ENCODE measurements at places on chromosomes 5 and 9.

DNA sequence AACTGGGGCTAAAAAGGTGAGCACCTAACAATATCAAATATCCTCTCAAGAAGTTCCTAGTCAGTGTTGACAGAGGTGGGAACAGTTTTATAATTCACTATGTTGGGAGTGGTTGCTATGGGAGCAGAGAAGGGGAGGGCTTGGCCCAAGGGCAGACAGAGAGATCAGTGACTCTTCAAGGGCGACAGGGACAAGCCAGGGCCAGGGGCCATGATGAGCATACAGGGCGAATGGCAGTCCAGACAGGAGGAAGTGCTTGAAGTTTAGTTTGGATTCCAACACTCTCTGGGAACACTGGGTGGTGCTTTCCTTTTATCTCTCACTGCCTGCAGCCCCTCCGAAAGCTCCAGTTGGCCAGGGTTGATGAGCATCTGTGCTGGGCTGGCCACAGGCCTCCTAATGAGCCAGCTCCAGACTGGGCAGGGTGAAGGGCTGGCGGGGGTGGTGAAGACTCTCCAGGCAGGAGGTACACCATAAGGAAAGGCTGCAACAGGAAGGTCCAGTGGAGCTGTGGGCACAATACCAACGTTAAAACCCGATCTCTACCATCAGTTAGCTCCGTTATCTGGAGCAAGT, 111.3 kb downstream of the TMEM174 start:
- peak; percentile 70 for DNase-seq

DNA sequence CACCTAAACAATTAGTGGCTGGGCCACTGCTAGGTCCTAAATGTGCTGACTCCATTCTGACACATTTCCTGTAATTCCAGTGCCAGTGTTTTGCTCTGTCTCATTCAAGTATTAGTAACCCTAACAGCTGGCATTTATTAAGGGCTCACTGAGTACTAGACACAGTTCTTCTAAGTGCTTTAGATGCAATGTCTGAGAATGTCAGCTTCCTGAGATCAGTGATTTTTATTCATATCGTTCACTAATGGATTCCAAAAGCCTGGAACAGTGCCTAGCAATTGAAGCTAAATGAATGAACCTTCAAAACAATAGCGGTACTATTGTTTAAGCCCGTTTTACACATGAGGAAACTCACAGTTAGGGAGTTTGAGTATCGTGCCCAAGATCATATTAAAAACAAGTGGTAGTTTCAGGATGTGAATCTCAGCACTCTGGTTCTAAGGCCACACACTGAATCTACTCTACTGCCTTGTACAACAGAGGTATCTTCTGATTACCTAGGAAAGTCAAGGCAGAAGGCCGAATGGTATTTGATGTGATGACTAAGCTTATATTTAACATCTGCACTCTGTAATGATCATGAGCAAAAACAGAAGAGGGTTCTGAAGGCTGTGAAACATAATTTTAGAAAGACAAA, 304.0 kb downstream of the PJA2 start:
- DNase-seq: peak; percentile 10

DNA sequence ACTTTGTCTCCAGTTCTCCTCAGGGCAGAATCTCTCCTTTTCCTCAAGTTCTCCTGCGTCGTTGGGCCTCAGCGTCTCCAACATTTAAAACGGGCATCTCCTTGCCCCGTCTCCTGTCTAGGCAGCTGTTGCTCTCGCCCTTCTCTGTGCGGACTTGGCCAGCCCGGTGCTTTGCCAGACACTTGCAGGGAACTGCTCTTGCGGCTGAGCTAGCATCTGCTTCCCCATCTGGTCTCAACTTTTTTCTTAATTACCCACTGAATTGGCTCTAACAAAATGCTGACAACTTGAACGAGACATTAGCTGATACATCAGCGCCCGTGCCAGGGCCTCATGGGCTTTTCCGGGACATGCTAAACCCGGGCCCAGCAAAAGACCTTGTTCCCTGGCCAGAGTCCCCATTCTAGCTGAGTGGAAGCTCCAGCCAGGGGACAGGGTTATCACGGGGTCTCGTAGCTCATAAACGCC, 25.1 kb downstream of the ZNF618 start:
- peak; percentile 97 for DNase-seq

DNA sequence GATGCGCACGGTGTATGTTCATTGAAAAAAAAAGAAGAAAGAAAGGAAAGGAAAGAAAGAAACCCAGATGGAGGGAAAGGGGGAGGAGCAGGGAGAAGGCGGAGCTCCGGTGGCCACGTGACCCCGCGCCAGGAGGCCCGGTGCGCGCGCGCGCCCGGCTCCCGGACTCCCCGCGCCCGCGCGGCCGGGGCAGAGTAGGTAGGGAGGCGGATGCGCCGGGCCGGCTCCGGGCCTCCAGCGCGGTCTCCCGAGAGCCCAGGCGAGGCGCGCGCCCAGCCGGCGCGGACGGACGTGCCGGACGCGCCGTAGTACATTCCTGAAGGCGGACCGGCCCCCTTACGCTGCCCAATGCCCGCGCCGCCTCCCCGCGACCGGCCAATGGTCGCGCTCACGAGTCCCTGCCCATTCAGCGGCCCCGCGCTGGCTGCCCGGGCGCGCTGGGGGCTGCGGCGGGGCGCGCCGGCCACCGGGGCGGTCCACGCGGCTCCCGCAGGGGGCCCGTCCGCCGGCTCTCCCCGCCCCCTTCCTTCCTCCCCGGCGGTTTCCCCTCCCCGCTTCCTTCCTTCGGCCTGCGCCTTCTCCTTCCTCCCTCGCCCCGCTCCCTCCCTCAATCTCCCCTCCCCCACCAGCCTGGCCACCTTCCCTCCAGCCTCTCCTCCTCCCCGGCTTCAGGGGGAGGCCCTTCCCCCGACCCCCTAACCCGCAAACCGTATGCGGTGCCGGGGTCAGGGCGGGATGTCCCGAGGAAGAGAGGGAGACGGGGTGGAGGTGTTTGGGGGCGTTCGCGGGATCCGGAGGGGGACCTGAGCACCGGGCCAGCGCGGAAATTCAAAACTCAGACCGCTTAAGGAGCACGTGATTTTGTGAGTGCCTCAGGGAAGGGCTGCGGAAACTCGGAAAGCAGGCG, 5.8 kb downstream of the PTCH1 start:
- DNase-seq: peak; percentile 85

DNA sequence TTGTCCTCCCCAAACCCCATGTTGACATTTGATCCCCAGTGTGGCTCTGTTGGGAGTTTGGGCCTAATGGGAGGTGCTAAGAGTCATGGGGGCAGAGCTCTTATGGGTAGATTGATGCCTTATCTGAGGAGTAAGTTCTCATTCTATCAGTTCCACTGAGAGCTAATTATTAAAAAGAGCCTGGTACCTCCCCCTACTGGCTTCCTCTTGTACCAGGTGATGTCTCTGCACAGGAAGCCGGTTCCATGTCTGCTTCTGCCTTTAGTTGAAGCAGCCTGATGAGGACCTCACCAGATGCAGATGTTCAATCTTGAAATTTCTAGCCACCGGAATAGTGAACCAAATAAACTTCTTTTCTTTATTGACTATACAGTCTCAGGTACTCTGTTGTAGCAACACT, 10.8 kb downstream of the GABRB2 start:
- no peak for DNase-seq

GRCh38 chr5:153404747-153405146, 85.7 kb upstream of the GRIA1 start:
- no peak for DNase-seq

GRCh38 chr9:93159601-93160471, 24.1 kb upstream of the WNK2 start:
- peak; percentile 23 for DNase-seq

DNA sequence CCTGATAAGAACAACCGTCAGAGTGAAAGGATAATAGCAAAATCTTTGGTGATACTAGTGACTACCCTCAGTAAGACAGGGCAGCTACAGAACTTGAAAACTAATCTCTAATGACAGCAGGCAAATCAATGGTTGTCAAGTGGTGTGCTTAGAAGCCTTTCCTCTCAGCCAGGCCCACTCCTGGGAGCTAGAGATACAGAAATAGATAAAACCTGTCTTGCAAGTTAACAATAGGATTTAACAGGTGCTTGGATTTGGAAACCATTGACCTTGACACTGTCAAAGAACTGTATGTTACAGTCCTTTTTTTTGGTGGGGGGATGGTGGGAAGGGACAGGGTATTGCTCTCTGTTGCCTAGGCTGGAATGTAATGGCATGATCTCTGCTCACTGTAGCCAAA, 118.6 kb downstream of the BASP1 start:
- no peak for DNase-seq

DNA sequence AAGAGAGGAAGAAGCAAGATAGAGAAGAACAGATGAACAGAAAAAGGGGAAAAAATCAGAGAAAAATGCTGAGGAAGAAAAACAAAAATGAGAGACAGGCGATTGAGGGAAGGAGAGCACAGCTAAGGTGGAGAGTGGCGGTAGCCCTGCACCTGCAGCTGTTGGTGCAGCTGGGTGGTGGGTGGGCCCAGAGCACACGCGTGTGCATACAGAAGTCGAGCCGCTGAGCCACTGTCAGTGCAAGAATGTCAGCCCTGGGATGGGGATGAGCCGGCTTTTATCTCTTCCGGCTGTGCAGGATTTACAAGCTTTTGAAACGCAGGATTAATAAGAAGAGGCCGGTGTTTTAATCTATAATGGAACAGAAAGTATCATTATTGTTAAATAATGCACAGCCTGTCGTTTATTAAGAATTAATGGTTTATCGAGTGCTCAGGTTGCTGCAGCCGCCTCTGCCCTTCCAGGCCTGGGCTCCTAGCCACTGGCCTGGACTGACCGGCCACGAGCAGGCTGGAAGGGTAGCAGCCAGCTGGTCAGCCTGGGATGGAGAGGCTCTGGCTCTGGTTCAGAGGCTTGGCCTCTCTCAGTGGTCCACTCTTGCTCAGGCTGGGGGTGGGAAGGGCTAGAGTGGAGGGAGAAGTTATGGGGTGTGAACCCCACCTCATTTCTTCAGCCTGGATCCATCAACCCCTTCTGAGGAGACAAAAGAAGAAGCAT, 68.7 kb downstream of the PCDH1 start:
- no peak for DNase-seq
